ENCODE measurements at places on chromosomes 7 and 10.

GRCh38 chr7:20578257-20578771 lies 37.2 kb upstream of the ABCB5 start:
- DNase-seq = no peak

GRCh38 chr7:110010359-110010758 lies 1080.6 kb upstream of the LRRN3 start:
- DNase-seq = no peak

DNA sequence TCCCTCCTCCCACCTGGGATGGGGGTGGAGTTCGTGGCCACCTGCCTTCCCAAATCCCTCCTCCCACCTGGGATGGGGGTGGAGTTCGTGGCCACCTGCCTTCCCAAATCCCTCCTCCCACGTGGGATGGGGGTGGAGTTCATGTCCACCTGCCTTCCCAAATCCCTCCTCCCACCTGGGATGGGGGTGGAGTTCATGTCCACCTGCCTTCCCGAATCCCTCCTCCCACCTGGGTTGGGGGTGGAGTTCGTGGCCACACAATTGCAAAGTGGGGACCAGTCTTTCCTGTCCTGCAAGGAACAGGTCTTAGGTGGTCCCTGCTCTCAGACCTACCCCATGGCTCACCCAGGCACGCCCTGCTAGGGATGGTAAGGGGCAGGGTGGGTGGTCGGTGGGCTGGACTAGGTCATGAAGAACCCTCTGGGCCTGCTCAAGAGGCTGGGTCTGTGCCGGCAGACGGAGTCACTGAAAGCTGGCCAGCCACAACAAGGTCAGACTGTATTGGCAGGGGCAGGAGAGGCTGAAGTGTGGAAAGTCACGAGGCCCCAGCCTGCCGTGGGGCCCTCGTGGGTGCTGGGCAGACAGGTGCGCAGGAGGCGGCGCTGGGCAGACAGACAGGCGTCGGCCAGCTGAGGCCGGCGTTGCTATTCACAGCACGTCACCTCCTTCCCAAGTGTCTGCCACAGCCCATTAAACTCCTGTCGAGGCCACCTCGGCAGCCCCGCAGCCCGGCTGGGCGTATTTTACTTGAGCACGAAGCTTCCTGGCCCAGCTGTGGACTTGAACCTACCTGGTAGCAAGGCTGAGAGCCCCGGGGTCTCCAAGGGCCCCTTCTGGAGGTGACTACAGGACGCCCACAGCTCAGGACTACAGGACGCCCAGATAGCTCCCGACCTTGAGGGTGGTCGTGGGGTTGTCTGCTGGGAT lies 4.1 kb downstream of the KNDC1 start:
- no peak for DNase-seq

GRCh38 chr7:2862831-2863361 lies 18.8 kb upstream of the GNA12 start:
- no peak for DNase-seq

- DNase-seq = peak; percentile 1
These were observed 165.9 kb upstream of the PPP1R3A start for GRCh38 chr7:114084472-114085312.

DNA sequence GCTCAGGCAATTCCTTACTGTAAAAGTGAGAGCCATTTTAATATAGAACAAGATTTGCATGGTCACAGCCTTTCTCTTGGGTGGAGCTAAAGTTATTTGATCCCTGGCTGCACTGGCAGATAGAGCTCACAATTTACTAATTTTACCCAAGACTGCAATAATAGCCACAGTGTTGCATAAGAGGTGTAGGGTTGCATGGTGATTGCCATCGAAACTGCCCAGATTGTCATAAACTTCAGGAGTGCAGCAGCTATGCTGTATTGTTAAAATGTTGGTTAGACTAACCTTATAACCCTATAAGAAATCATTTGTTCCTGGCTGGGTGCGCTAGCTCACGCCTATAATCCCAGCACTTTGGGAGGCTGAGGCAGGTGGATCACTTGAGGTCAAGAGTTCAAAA lies 50.0 kb downstream of the VCL start:
- DNase-seq = no peak

GRCh38 chr7:82036146-82036886 lies 266.5 kb upstream of the HGF start:
- DNase-seq = no peak

- DNase-seq = no peak
These were observed 17.9 kb upstream of the CCSER2 start for GRCh38 chr10:84310470-84310869.

- no peak for DNase-seq
These were observed 5.4 kb downstream of the PSD start for GRCh38 chr10:102413053-102413705.

DNA sequence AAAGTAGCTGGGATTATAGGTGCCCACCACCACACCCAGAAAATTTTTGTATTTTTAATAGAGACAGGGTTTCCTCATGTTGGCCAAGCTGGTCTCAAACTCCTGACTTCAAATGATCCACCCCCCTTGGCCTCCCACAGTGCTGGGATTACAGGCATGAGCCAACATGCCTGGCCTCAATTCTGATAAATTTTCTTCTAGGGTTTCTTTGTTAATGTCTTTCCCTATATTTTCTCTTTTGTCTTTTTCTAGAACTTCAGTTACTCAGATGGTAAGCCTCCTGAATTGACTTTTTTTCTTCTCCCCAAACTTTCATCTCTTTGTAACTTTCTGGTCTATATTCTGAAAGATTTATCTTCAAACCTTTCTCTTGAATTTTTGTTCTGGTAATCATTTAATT lies 12.7 kb upstream of the SMURF1 start:
- DNase-seq = no peak

DNA sequence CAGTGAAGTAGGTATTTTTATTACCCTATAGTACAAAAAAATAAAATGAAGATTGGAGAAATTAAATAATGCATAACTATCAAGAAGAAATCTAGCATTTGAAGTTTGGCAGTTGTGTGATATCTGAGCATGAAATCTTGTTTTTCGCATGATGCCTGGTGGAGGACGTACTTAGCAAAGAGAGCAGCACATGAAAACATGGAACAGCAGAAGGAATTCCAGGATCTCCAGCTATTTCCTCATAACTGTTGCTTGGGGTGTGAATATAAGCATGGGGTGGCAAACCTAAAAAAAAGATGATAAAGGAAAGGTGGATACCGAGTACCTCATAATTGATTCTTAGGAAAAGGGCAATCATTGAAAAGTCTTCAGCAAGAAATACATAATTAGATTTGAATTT lies 174.3 kb upstream of the FAM3C start:
- DNase-seq = no peak

- no peak for DNase-seq
These were observed 148.7 kb upstream of the ITGB1 start for GRCh38 chr10:33106767-33107166.

- peak; percentile 66 for DNase-seq
These were observed 91.2 kb upstream of the INSIG1 start for GRCh38 chr7:155206318-155207020.

GRCh38 chr10:50422259-50422658 lies 170.9 kb upstream of the ASAH2 start:
- no peak for DNase-seq

- DNase-seq = no peak
These were observed 275.8 kb upstream of the LYZL1 start for GRCh38 chr10:29012926-29013554.

DNA sequence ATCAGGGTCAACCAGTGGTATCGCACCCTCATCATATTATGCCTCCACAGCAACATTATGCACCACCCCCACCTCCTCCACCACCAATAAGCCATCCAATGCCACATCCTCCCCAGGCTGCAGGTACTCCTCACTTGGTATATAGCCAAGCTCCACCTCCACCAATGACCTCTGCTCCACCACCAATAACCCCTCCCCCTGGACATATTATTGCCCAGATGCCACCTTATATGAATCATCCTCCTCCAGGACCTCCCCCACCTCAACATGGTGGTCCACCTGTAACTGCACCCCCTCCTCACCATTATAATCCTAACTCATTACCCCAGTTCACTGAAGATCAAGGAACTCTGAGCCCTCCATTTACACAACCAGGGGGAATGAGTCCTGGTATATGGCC lies 14.7 kb downstream of the CBLL1 start:
- DNase-seq = no peak

DNA sequence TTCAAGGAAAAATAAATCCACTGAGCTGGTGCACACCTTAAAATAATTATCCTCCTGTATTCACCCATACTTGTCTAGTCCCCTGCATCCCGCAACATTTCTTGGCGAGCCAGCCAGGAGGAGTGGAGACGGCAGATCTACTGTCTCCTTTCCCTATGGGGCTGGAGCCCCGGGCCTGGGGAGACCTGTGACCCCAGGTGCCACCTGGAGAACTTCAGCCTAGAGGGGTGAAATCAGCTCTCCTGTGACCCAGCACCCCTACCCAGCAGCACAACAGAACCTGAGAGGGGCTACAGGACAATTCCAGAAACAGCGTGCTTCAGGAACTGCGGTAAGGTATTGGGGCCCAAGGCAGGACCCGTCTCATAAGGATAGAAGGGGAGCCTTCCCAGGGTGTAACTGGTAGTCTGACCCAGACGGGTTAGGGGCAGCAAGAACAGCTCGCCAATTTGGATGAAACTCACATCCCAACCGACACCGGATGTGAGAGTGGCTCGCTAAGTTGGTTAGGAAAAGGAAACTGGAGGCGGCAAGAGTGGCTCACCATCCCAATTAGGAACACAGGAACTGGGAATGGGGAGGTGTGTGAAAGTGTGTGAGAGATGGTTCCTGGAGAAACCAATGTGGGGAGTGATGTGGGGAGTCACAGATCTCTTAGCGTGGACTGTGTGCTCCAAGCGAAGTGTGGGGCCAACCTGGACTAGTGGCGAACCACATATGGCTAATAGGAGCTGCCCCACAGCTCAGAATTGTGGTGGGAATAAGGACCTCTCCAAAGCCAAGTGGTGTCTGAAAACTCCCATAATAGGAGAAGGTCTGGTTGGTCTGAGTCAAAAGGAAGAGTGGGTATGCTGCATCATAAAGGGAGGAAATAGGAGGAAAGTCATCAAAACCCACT lies 15.1 kb upstream of the DENND2A start:
- no peak for DNase-seq

DNA sequence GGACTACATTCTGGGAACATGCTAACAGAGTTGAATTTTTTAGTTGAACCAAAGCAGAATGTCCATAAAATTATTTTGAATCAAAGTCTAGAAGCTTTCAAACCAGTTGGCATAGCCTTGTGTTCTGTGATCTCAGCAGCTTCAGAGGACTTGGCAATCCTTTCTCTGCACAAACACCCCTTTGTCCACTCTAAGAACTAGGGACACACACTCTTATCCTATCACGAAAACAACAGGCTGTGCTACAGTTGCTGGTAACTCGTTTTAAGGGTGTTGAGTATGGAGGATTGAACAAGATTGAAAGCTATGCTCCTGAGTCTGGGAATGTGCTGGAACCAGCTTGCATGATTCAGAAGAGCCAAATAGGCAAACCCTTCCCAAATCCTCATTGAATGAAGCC lies 76.4 kb upstream of the PRSS58 start:
- DNase-seq = no peak

DNA sequence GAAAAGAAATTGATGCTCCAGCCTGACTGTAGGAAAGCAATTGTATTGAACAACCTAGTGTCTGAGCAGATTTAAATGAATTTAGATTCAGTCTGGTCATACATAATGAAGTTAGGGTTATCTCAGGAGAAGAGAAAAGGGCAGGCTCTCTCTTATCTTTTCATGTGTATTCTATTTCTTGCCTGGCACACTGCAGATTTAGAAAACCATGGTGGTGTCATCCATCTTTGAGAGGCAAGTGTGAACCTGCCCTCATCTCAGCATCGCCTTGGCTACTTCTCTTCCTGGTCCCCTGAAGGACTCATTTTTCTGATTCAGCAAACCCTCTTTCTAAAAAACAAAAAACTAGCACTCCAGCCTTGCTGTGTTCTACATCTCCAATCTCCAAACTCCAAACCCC lies 137.7 kb downstream of the LRRC4 start:
- DNase-seq = no peak

DNA sequence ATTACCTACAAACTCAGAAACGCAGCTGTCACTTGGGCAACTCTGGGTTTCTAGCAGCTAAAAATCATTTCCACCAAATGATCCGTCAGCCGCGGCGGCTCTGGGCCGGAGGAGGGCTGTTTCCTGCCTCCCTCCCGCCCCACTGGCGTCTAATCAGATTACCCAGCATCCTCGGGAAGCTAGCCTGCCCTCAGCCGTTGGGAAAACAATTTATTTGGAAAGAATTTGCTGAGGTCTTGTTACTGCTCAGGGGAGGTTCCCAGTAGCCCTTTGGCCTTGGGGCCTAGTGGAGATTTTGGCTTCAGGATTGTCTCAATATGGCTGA lies 65.0 kb upstream of the ADGRA1 start:
- DNase-seq = no peak

GRCh38 chr7:67599331-67600062 lies 602.9 kb downstream of the TYW1 start:
- DNase-seq = no peak

- DNase-seq = no peak
These were observed 220.0 kb downstream of the FAM107B start for GRCh38 chr10:14554491-14555205.

GRCh38 chr7:2191016-2191415 lies 41.7 kb downstream of the MAD1L1 start:
- DNase-seq = no peak

- no peak for DNase-seq
These were observed 51.1 kb downstream of the ADRB1 start for GRCh38 chr10:114094795-114095194.
